MCF 10A (cell line): ENCODE measurements at places on chromosomes 7 and 10. TPM values are rescaled to one million over a fixed set of nuclear protein-coding genes. Genes with fewer than 3 reads are reported as not detected.

DNA sequence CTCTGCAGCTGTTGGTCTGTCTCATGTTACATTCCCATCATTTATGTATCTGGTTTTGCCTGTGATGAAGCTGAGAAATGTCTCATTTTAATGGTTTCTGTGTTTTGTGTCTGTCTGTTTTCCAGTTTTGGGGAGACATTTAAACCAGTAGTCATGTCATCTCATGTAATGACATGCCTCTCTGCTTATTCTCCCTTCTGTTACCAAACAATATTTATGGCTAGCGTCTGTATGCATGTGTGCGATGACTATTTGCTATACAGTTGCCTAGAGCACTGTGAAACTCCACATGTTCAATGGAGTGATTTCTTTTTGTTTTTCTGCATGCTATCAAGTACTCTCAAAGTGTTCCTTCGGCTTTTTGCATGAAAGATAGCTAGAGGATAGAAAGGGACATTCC is 132.0 kb downstream of the ST7 start:
- no peak for DNase-seq
- H3K4me3 ChIP-seq = no peak overlapping the region
- peaks cover 8% of the 10 kb centered on the region for H3K4me1 ChIP-seq
- no peaks in the 10 kb centered on the region for H3K27me3 ChIP-seq
- H3K36me3 ChIP-seq = no peaks in the 10 kb centered on the region
- H3K27ac ChIP-seq = no peak overlapping the region

- no peaks in the 10 kb centered on the region for H3K36me3 ChIP-seq
- no peak for DNase-seq
- H3K27me3 ChIP-seq = peaks cover 88% of the 10 kb centered on the region
- H3K4me1 ChIP-seq = no peaks in the 10 kb centered on the region
These were observed 52.7 kb downstream of the FIGNL1 start for GRCh38 chr7:50397320-50397970.

DNA sequence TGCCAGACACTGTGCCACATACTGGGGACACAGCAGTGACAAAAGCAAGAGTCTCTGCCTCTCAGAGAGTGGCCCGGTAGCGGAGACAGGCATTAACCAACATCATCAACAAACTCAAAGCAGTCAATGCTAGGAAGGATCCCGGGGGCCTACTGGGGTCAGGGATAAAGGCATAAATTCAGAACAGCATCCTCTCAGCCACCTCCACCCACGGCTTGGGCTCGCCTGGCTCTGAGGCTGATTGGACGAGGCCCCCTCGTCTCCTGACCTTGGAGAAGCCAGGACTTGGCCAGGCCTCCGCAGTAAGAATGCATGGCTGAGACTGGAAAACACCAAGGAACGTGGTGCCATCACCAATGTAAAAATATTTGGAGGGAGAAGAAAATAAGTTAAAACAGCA is 102.1 kb downstream of the ARHGAP22 start:
- H3K27ac ChIP-seq = no peak overlapping the region
- no peak for DNase-seq
- H3K27me3 ChIP-seq = no peaks in the 10 kb centered on the region
- H3K4me1 ChIP-seq = peaks cover under 1% of the 10 kb centered on the region
- no peaks in the 10 kb centered on the region for H3K36me3 ChIP-seq
- H3K4me3 ChIP-seq = no peak overlapping the region

- H3K4me1 ChIP-seq = no peaks in the 10 kb centered on the region
- no peaks in the 10 kb centered on the region for H3K36me3 ChIP-seq
- H3K27ac ChIP-seq = no peak overlapping the region
- no peaks in the 10 kb centered on the region for H3K27me3 ChIP-seq
- peak; percentile 9 for DNase-seq
- H3K4me3 ChIP-seq = no peak overlapping the region
These were observed 65.8 kb downstream of the APBB1IP start for GRCh38 chr10:26503911-26504310.

- peaks cover 6% of the 10 kb centered on the region for H3K4me1 ChIP-seq
- peak; percentile 43 for DNase-seq
- no peaks in the 10 kb centered on the region for H3K36me3 ChIP-seq
- H3K27me3 ChIP-seq = no peaks in the 10 kb centered on the region
- H3K4me3 ChIP-seq = peak within 1 kb of the TSS; percentile 78
These were observed at the start of gene RHOBTB1 for GRCh38 chr10:60944058-60944909. TSS of gene RHOBTB1 (minus strand) at chr10:60944185. CDS start at chr10:60911542, 32,643 bp downstream.

DNA sequence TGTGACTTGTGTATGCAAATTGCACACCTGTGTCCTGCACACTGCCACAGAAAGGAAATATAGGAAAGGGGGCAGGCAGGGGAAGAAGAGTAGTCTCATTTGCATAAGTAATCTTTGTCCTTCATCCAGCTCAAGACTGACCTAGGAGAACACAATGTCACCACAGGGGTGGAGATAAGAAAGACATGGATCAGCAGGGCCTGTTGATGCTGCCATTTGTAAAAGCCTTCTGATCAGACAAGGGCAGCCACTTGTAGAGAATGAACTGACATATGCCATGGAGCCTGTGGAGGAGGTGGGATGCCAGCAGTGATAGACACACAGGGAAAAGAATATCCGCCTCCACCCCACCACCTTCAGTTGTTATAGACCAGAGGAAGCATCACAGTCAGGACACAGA is 528.9 kb downstream of the HTR7 start:
- no peak overlapping the region for H3K27ac ChIP-seq
- H3K4me3 ChIP-seq = no peak overlapping the region
- peaks cover 17% of the 10 kb centered on the region for H3K4me1 ChIP-seq
- H3K27me3 ChIP-seq = no peaks in the 10 kb centered on the region
- no peaks in the 10 kb centered on the region for H3K36me3 ChIP-seq
- no peak for DNase-seq

DNA sequence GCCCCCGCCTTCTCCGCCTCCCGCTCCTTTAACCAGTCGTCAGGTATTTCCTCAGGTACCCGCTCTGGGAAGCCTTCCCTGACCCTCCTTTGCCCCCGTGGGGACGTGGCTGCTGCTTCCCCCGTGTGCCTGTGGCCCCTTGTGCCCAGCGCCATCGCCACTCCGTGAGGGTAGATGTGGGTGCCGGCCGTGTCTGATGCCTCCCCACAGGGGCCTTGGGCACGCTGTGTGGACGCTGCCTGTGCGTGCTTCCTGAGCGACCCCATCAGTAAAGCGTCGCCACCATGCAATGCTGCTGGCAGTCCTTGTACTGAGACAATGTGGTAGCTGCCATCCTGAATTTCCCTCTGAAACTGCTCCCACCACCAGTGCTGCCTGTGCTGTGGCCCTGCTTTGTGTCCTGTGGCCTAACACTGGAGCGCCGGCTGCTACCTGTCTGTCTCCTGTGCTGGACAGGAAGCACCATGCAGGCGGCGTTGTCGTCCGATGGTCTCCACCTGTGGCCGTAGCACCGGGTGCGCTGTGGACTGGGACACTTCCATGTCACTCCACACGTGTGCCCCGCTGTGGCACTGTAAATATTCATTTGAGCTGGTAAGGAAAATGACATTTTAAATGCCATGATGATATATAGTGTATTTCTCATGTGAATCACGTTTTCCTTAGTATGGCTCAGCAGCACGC is 213.8 kb downstream of the MGMT start:
- H3K27me3 ChIP-seq = no peaks in the 10 kb centered on the region
- DNase-seq = no peak
- no peak overlapping the region for H3K27ac ChIP-seq

- peak; percentile 39 for DNase-seq
- peaks cover 34% of the 10 kb centered on the region for H3K27me3 ChIP-seq
- H3K4me3 ChIP-seq = no peak overlapping the region
- peaks cover 5% of the 10 kb centered on the region for H3K36me3 ChIP-seq
These were observed 176.8 kb upstream of the TBX20 start for GRCh38 chr7:35430547-35431153.

GRCh38 chr7:103879928-103880600 is 109.4 kb downstream of the RELN start:
- H3K27me3 ChIP-seq = peaks cover 13% of the 10 kb centered on the region
- no peaks in the 10 kb centered on the region for H3K4me1 ChIP-seq
- no peak overlapping the region for H3K4me3 ChIP-seq
- no peak for DNase-seq

- peak overlapping the region; percentile 81 for H3K4me3 ChIP-seq
- peak; percentile 78 for DNase-seq
- peak overlapping the region; percentile 95 for H3K27ac ChIP-seq
- peaks cover 5% of the 10 kb centered on the region for H3K4me1 ChIP-seq
These were observed 798 bp downstream of the PPIF start for GRCh38 chr10:79347894-79348639.

DNA sequence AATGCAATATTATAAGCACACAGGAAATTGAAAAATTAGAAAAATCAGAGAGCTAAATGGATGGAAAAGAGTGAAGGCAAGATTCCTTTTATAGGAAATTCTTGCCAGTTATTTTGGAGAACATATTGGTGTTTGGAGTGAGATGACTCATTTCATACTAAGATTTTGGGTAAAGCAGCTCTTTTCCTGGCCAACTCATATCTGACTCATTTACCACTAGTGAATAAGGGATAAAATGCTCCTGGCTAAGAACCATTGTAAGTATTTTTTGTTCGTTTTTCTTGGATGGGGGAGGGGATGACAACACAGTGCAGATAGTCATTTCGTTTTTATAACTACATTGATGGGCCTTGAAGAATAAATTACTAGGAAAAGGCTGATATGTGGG is 139.3 kb downstream of the TWIST1 start:
- H3K4me3 ChIP-seq = peak overlapping the region; percentile 39
- peak overlapping the region; percentile 73 for H3K27ac ChIP-seq
- peak; percentile 92 for DNase-seq
- peaks cover 58% of the 10 kb centered on the region for H3K4me1 ChIP-seq

GRCh38 chr10:98487649-98488048 is 40.9 kb upstream of the HPS1 start:
- no peaks in the 10 kb centered on the region for H3K4me1 ChIP-seq
- peaks cover 4% of the 10 kb centered on the region for H3K27me3 ChIP-seq
- H3K4me3 ChIP-seq = no peak overlapping the region
- no peak for DNase-seq
- no peaks in the 10 kb centered on the region for H3K36me3 ChIP-seq

- H3K36me3 ChIP-seq = no peaks in the 10 kb centered on the region
- no peak for DNase-seq
- H3K4me1 ChIP-seq = peaks cover 11% of the 10 kb centered on the region
- H3K27ac ChIP-seq = no peak overlapping the region
These were observed 9.6 kb downstream of the PKD1L1 start for GRCh38 chr7:47938574-47939165.

- no peaks in the 10 kb centered on the region for H3K27me3 ChIP-seq
- no peaks in the 10 kb centered on the region for H3K4me1 ChIP-seq
- H3K36me3 ChIP-seq = no peaks in the 10 kb centered on the region
- DNase-seq = no peak
- H3K27ac ChIP-seq = no peak overlapping the region
These were observed 319.2 kb downstream of the DPP6 start for GRCh38 chr7:154371424-154371823.

DNA sequence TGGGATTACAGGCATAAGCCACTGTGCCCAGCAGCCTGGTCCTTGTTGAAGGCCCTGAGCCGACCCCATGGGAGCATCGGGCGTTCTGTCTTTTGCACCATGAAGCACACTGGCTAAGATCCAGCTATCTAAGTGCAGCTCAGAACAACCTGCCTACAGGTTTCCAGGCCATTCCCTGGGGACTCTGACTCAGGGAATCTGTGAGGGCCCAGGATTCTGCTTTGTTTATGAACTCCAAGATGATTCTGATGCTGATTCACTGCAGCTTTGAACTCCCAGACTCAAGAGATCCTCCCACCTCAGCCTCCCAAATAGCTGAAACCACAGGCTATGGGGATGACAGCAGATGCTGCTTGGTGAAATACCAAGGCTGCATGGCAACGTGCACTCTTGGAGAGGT is 30.2 kb downstream of the NPTX2 start:
- H3K36me3 ChIP-seq = peaks cover 6% of the 10 kb centered on the region
- H3K27me3 ChIP-seq = peaks cover 26% of the 10 kb centered on the region
- DNase-seq = no peak
- no peak overlapping the region for H3K4me3 ChIP-seq

GRCh38 chr10:48187713-48188485 is 86.6 kb downstream of the FRMPD2 start:
- H3K27ac ChIP-seq = no peak overlapping the region
- DNase-seq = no peak
- no peaks in the 10 kb centered on the region for H3K36me3 ChIP-seq
- H3K4me1 ChIP-seq = no peaks in the 10 kb centered on the region
- H3K27me3 ChIP-seq = peaks cover 47% of the 10 kb centered on the region

GRCh38 chr7:113996405-113996804 is 77.6 kb upstream of the PPP1R3A start:
- no peaks in the 10 kb centered on the region for H3K36me3 ChIP-seq
- H3K4me3 ChIP-seq = no peak overlapping the region
- H3K4me1 ChIP-seq = no peaks in the 10 kb centered on the region
- no peak for DNase-seq
- peaks cover 26% of the 10 kb centered on the region for H3K27me3 ChIP-seq
- H3K27ac ChIP-seq = no peak overlapping the region

DNA sequence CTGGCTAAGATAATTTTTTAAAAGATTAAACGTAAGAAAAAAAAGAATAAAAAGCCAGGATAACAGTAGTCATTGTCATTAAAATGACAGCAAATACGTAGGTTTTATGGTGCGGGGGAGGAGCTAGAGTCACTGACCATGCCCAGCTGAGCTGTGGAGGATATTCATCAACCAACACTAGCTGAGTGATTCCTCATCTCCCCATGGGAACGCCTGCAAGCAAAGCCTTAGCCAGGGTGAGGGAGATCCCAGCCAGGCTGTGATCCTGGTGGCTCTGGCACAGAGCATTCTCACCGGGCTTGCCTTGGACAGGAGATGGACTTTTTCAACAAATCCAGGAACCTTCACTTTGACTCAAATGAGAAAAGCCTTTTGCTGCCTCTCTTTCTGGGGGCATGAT is 94.2 kb downstream of the HIP1 start:
- no peaks in the 10 kb centered on the region for H3K27me3 ChIP-seq
- no peak overlapping the region for H3K4me3 ChIP-seq
- H3K36me3 ChIP-seq = no peaks in the 10 kb centered on the region
- H3K27ac ChIP-seq = no peak overlapping the region
- peaks cover 3% of the 10 kb centered on the region for H3K4me1 ChIP-seq

DNA sequence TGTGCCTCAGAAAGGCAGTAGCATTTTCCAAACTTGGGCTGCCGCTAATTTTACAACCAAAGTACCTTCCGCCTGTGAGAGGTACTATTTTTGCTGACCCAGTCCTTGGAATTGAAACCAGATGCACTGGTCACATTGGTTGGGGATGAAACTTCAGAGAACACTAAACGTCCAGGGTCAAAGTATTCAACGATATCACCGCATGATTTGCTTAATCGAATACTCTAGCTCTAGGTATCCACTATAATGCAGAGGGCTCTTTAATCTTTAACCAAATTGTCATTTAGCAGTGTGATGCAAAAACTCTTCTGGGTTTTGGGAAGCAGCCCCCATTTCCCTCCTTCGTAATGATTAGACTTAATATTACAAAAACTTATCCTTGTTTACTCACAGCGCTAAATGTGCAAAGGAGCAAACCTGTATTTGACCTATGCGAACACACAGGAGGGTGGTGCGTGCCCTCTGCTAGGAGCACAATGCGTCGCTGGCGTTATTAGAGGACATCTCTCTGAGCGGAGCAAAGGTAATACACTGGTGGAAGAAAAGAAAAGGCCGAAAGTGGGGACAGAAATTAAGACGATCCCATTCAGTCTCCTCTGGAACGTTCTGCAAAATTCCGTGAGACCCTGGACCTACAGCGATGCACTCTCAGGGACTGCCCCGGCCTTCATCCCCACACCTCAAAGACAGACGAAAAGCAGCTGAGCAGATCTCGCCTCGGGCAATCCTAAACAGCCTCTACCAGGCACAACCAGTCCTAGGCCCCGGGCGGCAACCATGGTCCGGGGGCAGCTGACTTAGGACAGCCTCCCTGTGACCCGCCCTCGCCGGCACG is 916 bp upstream of the EEPD1 start:
- peak overlapping the region; percentile 3 for H3K27ac ChIP-seq
- no peaks in the 10 kb centered on the region for H3K27me3 ChIP-seq
- no peak for DNase-seq
- no peaks in the 10 kb centered on the region for H3K4me1 ChIP-seq

The LIPN gene
- not detected in 2 replicates for total RNA-seq

The SFMBT2 gene
- 5.8 and 7.4 TPM in 2 replicates for total RNA-seq

The COG5 gene
- total RNA-seq = 40.3 and 40.9 TPM in 2 replicates

The C10orf62 gene
- 0.26 TPM in 1 of 2 replicates, not detected in the other for total RNA-seq

The HYAL4 gene
- not detected in 2 replicates for total RNA-seq
